8988T (cell line): ENCODE measurements at places on chromosomes 6 and 20.
A peak's percentile ranks its signal among the peaks of the same experiment; 100 is the strongest.

- no peak for DNase-seq
Measured at GRCh38 chr6:16600026-16600425, 161.2 kb downstream of the ATXN1 start.

DNA sequence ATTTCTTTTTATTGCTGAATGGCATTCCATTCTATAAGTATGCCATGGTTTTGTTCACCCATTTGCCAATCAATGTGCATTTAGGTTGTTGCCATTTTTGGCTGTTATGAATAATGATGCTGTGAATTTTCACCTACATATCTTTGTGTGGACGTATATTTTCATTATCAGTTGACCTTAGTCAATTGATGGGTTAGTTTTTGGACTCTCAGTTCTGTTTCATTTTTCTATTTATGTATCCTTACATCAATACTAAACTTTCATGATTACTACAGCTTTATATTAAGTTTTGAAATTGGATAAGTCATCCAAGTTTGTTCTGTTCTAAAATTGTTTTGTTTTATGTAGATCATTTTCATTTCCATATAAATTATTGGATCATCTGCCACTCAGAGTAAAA lies 261.9 kb upstream of the CNR1 start:
- no peak for DNase-seq

GRCh38 chr6:3512832-3513231 lies 56.0 kb upstream of the SLC22A23 start:
- no peak for DNase-seq

GRCh38 chr6:108576709-108577108 lies 16.0 kb downstream of the FOXO3 start:
- no peak for DNase-seq

- DNase-seq, result no peak
Measured at GRCh38 chr20:2314759-2315439, 19.1 kb downstream of the TGM3 start.

GRCh38 chr20:63700199-63701050 lies 4.0 kb downstream of the TNFRSF6B start:
- DNase-seq, result peak; percentile 34

DNA sequence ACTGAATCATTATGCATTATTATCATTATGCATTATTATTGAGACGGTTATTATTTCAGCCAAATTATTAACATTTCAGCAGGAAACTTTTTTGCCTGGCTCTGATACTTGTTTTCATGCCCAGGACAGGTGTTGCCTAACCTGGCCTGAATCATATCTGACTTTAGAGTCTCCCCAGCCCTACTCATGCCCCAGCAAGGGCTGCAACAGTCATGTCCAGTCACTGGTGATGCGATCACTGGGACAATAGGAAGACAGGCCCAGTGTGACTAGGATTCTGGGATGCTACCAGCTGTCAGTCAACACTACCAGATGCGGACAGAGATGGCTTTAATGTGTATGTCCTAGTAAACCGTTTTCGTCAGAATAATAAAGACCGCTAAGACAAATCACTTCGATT lies 285.0 kb downstream of the KHDC1L start:
- no peak for DNase-seq

DNA sequence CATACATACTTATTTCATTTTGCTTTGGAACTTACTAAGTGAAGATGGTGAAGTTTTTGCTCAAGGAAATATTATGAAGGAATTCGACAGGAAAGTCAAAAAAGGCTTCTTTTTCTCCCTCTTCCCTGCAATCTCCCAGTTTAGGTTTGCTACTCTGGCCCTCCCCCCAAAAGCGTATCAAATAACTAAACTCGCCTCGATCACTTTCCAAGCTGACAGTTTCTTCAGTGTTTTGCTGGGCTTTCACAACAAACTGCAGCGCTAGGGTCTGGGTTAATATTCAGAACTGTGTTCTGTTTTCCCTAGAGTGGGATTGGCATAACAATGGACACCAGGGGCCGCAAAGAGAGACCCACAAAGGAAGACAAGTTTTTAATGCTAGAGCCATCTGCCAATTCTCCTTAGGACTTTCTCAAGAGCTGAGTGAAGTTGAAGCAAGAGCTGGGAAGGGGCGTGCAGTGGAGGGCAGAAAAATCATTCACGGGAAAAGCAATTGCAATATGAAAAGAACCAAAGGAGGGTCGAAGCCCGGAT lies 57.8 kb downstream of the ATP9A start:
- DNase-seq, result no peak

DNA sequence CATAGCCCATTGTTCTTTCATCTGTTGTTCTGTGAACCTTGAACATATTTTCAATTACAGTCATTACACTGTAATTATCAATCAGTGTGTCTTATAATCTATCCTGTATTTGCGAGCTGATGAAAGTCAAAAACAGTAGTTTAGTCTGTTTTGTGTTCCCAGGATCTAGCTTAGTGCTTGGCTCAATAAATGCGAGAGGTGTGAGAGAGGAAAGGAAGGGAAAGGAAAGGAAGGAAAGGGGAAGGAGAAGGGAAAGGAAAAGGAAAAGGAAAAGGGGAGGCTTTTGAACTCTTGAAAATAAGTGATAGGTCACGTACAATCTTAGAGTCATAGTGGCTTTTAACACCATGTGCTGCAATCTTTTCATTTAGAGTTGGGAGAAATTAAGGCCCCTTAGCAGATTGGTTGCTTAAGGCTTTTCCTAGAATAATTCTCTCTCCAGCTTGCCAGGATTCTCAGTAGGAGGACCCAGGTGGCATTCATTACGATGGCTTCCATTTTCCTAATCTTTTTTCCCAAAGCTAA lies 433.8 kb upstream of the PLCB4 start:
- no peak for DNase-seq

DNA sequence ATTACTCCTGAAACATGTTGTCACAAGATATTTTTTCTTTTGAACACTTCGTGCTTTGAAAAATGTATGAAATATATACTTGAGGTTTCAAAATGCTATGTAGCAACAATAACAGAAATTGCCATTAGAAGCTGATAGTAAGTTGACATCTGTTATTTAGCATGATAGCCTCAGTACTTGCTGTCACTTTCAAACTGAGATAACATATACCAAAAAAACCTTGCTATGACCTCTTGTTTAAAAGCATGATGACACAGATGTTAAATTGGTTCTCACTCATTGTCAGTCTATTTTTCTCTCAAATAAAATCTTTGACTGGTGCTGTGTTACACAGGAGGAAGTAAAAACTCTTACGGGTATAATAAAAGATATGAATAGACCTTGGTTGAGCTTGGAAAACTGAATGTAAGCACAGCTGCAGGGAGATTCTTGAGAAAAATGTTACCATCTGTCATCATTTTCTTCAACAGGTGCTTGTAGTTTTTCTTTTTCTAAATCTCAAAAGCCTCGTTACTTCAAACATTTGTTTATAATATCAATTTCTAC lies 18.6 kb downstream of the MOXD1 start:
- no peak for DNase-seq
